ENCODE measurements at places on chromosomes 11 and 22. TPM values are rescaled to one million over a fixed set of nuclear protein-coding genes. Genes with fewer than 3 reads are reported as not detected.

- H3K27ac ChIP-seq = no peak overlapping the region
- H3K27me3 ChIP-seq = no peaks in the 10 kb centered on the region
- H3K4me3 ChIP-seq = no peak overlapping the region
- no peaks in the 10 kb centered on the region for H3K36me3 ChIP-seq
Measured at GRCh38 chr11:8332196-8332595, 68.5 kb upstream of the LMO1 start.

DNA sequence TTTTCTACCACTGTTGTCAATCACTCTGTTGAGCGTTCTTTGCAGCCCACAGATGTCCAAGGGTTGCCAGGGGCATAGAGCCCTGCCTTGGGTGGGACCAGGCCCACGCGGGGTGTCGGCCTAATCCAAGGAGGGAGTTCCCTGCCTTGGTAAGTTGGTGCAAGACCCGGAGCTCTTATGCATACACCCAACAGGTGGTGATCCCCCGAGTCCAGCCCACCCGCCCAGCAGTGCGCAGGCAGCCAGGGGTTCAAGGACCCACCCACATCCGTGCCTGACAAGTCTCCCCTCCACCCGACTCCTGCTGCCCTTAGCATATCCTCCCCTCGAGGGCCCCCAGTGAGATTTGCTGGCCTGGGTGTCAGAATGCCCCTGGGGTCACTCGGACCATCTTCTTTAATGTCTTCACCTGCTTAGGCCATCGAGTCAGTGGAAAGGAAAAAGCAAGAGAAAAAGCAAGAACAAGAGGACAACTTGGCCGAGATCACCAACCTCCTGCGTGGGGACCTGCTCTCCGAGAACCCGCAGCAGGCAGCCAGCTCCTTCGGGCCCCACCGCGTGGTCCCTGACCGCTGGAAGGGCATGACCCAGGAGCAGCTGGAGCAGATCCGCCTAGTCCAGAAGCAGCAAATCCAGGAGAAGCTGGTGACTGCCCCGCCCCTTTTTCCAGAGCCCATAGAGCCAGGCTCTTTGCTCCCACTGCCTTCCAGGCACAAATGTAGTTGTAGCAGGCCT lies 12.2 kb downstream of the RIBC2 start:
- H3K27ac ChIP-seq = no peak overlapping the region
- no peak overlapping the region for H3K4me3 ChIP-seq
- no peaks in the 10 kb centered on the region for H3K27me3 ChIP-seq
- no peaks in the 10 kb centered on the region for H3K36me3 ChIP-seq
- no peak for DNase-seq

Gene NCAM1
- 2.8 TPM for total RNA-seq

Gene OR8G5
- total RNA-seq = not detected

DNA sequence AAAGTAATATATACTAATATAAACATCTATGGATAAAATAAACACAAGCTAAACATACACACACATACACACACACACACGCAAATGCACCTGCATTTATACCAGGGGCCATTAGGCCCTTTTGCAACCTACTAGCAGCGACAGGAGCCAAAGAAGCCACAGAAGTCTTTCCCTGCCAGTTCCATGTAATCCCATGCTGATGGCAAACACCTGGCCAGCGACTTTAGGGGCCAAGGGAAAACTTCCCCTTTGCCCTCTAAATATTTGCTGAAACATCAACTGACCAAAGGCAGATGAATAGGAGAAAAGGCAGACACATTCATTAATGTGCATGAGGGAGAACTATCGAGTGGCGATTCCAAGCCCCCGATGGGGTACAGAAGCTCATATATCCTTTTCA lies 14.8 kb upstream of the P2RY2 start:
- DNase-seq = no peak
- H3K27me3 ChIP-seq = no peaks in the 10 kb centered on the region
- peaks cover 47% of the 10 kb centered on the region for H3K4me1 ChIP-seq
- no peak overlapping the region for H3K4me3 ChIP-seq

Measured in esophagus squamous epithelium (tissue), 5 donors.